ENCODE measurements at places on chromosomes 4 and X.
A peak's percentile ranks its signal among the peaks of the same experiment; 100 is the strongest.

GRCh38 chr4:165133150-165133549 lies 20.5 kb upstream of the TMEM192 start:
- no peaks in the 10 kb centered on the region for H3K36me3 ChIP-seq
- H3K27ac ChIP-seq: no peak overlapping the region
- DNase-seq: no peak
- H3K4me3 ChIP-seq: no peak overlapping the region
- no peaks in the 10 kb centered on the region for H3K27me3 ChIP-seq
- H3K4me1 ChIP-seq: peaks cover 11% of the 10 kb centered on the region

DNA sequence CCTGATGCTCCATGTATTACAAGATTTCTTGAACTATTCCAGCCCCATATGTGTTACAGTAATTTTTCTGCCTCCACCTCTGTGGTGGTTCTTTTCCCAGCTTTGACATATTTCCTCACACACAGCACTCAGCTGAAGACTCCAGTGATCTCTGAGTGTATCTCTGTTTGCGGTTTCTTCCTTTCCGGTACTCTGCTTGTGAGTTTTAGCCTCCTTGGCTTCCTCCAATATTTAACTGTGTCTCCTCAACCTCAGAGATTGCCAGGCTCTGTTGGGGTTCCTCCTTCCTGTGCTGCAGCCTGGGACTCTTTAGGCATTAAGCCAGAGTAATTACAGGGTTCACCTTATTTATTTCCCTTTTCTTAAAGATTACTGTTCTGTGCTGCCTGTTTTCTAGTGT lies 73.2 kb downstream of the NFKB1 start:
- H3K36me3 ChIP-seq: peaks cover 6% of the 10 kb centered on the region
- no peak overlapping the region for H3K4me3 ChIP-seq

- DNase-seq: no peak
- no peaks in the 10 kb centered on the region for H3K36me3 ChIP-seq
- H3K27ac ChIP-seq: no peak overlapping the region
- H3K27me3 ChIP-seq: no peaks in the 10 kb centered on the region
- H3K4me1 ChIP-seq: no peaks in the 10 kb centered on the region
Measured at GRCh38 chrX:97401586-97402136, 518.0 kb downstream of the RPA4 start.

DNA sequence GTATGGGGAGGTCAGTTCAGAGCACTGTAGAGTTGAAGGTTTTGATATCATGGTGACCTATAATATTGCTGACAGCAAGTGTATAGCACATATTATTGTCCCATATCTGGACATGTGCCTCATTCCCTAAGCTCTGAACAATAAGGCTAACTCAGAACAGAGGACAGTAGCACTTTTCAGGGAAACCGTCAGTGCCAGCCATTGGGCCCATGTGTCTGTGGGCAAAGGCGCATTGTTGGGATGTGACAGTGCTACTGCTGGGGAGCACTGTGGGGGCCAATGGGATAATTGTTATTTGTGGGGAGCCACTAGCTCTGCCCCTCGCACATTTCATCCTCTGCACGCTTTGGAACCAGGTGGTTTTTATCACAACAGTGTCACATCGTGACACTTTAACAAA lies 136.2 kb downstream of the ELOVL6 start:
- H3K27ac ChIP-seq: no peak overlapping the region
- H3K36me3 ChIP-seq: no peaks in the 10 kb centered on the region
- no peak for DNase-seq
- H3K4me1 ChIP-seq: peaks cover 8% of the 10 kb centered on the region
- H3K4me3 ChIP-seq: no peak overlapping the region
- no peaks in the 10 kb centered on the region for H3K27me3 ChIP-seq

DNA sequence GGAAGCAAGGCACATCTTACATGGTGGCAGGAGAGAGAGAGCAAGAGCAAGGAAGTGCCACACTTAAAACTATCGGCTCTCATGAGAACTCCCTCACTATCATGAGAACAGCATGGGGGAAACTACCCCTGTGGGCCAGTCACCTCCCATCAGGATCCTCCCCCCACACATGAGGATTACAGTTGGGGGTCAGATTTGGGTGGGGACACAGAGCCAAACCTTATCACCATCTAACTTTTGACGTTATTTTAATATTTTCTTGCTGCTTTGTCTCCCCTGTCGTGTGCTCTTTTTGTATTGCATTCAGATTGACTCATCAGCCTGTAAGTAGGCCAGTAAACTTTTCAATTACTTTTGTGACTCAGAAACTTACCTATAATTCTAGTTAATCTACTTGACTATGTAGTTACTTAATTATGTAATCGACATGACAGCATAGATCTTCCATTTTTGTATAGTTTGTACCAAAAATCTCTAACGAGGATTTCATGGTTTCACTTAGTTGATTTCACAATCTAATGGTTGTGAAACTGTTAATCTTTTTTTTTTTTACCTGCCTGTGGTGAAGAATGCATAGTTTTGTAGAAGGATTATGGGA lies 18.3 kb downstream of the STIM2 start:
- DNase-seq: no peak
- H3K36me3 ChIP-seq: no peaks in the 10 kb centered on the region
- H3K27me3 ChIP-seq: no peaks in the 10 kb centered on the region
- peak overlapping the region; percentile 59 for H3K27ac ChIP-seq

DNA sequence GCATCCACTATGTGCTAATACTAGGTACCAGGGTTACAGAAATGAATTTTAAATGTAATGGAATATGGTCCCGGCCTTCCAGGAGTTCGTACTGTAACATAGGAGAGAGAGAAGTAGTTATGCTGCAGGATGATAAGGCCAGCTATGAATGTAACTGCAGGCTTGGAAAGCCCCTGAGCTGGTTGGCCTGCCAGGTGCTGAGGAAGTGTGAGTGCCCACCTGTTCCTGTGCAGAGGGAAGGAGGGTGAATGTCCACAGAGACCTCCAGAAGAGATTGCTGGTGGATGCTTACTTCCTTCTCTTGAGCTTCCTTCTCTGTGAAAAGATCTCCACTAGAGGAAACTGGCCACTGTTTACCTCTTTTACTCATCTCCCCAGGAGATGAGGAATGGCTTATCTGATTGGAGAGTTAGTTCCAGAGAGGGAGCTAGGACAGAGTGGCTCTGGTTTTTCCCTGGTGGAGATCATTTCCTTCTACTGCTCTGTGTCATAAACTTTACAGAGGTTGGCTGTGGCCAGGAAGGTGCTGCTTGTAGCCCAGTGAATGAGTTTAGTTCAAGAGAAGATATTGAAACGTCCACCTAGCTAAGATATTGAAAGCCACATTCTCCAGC lies 114.0 kb upstream of the LNX1 start:
- H3K36me3 ChIP-seq: no peaks in the 10 kb centered on the region
- no peaks in the 10 kb centered on the region for H3K27me3 ChIP-seq
- no peak for DNase-seq
- H3K27ac ChIP-seq: no peak overlapping the region
- H3K4me1 ChIP-seq: peaks cover 4% of the 10 kb centered on the region

- DNase-seq: no peak
- no peaks in the 10 kb centered on the region for H3K4me1 ChIP-seq
- H3K36me3 ChIP-seq: no peaks in the 10 kb centered on the region
- no peak overlapping the region for H3K27ac ChIP-seq
Measured at GRCh38 chr4:109574443-109574850, 14.4 kb downstream of the MCUB start.

DNA sequence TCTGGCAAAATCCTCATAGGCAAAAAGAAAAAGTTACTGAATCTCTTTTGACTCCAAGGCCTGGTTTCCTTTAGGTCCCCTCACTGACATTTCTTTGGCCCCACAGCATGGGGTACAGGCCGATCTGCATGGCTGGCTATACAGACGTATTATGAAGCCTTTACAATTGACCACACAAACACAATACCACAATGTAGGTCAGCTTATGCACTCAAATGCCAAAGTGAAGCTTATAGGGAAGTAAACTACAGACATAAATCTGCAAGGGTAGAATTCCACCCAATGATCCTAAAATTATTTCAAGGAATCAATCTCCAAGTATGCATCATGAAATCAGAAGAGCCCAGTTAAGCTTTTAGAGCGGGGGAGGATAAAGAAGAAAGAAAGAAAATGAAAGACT lies 20.7 kb downstream of the STX18 start:
- no peak overlapping the region for H3K4me3 ChIP-seq
- H3K27ac ChIP-seq: no peak overlapping the region
- no peaks in the 10 kb centered on the region for H3K36me3 ChIP-seq
- H3K27me3 ChIP-seq: no peaks in the 10 kb centered on the region
- peaks cover 3% of the 10 kb centered on the region for H3K4me1 ChIP-seq
- no peak for DNase-seq

DNA sequence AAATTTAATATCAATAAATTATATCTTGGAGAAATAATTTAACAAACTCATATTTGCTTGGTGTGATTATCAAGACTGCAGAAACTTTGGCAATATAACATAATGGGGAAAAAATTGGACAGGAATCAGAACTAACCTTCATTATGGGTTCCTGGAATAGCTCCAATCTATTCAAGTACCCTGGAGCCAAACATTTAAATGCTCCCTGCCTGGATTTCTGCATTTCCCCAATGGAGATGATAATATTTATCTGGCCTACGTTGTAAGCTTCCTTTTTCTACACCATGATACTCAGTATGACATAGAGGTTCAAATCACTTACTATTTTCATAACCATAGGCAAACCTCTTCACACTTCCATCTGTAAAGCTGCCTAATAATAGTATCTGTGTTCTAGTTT lies 326.8 kb downstream of the TRIML1 start:
- H3K36me3 ChIP-seq: no peaks in the 10 kb centered on the region
- no peak for DNase-seq
- H3K27me3 ChIP-seq: no peaks in the 10 kb centered on the region
- H3K27ac ChIP-seq: no peak overlapping the region

- H3K27me3 ChIP-seq: no peaks in the 10 kb centered on the region
- no peaks in the 10 kb centered on the region for H3K4me1 ChIP-seq
- H3K27ac ChIP-seq: no peak overlapping the region
- no peaks in the 10 kb centered on the region for H3K36me3 ChIP-seq
Measured at GRCh38 chr4:126798214-126798613, 834.5 kb upstream of the INTU start.

DNA sequence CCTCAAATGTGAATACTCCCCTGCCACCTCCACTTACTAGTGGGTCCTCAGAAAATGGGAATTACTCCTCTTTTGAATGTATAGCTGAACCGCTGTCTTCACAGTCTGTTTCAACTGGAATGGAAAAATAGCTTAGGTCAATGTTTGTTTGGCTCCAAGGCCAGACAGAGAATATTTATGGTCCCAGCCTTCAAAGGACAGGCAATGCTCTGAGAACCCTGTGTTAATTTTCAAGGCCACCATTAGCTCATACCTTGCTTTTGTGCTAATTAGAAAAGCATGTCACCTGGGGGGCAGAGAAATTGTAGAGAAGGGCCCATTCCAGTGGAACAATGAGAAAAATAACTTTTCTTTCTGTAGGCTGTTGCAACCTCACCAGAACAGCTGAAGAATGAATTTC lies 4.6 kb upstream of the MORF4L2 start:
- H3K4me3 ChIP-seq: no peak overlapping the region
- DNase-seq: no peak
- no peak overlapping the region for H3K27ac ChIP-seq
- no peaks in the 10 kb centered on the region for H3K27me3 ChIP-seq
- no peaks in the 10 kb centered on the region for H3K4me1 ChIP-seq

DNA sequence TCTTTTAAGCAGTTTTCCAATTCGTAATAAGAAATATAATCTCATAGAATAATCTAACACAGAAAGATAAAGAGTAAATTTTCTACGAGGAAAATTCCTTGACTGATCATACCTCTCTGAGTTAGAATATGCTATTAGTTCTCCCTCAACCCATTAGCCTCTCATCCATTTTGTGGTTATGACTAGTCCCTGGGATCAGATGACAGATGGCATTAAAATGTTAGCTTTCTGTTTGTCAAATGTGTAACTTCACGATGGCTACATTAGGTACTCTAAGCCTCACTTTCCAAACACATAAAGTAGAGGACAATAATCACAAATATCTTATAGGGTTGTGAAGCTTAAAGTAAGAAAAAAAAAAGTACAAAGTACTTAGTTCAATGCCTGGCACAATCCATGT lies 112.2 kb downstream of the ZAR1 start:
- H3K4me3 ChIP-seq: no peak overlapping the region
- no peak overlapping the region for H3K27ac ChIP-seq
- no peaks in the 10 kb centered on the region for H3K27me3 ChIP-seq

DNA sequence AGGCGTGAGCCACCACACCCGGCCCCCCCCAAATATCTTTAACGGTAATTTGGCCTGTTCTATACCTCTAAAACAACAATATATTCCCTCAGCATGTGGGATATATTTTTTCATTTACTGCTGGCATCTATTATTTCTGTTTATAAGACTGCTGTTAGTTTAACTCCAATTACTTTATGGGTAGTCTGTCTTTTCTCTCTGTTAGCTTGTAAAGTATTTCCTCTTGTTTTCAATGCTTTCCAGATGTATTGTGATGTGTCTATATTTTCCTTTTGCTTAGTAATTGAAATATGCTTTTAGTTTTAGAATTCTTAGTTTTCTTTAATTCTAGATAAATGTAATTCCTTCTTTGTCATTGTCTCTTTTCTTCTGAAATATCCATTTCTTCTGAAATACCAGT lies 445.8 kb downstream of the ANKRD50 start:
- H3K27me3 ChIP-seq: no peaks in the 10 kb centered on the region
- H3K4me1 ChIP-seq: no peaks in the 10 kb centered on the region
- H3K36me3 ChIP-seq: no peaks in the 10 kb centered on the region

GRCh38 chr4:152540293-152540674 lies 4.4 kb upstream of the FBXW7 start:
- H3K27ac ChIP-seq: no peak overlapping the region
- H3K4me1 ChIP-seq: peaks cover 9% of the 10 kb centered on the region
- no peak for DNase-seq
- peaks cover 1% of the 10 kb centered on the region for H3K36me3 ChIP-seq
- H3K4me3 ChIP-seq: no peak overlapping the region
- no peaks in the 10 kb centered on the region for H3K27me3 ChIP-seq

DNA sequence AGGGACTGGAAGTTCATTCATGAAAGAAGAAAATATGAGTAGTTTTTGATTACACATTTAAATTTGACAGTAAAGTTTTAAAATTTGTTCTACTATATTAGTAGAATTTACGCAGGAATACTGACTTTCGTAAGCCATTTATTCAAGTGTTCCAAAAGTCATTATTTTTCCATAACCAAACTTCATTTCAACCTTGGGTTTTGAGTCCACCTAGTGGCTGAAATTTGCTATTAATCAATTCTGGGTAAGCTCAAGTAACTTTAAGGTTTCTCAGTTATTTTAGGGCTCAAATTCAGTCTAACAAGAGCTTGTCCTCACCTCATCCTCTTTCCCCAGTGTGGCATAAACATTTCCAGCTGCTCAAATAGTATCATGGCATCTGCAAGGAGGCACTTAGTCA lies 175.4 kb downstream of the SH3BGRL start:
- H3K4me3 ChIP-seq: no peak overlapping the region
- no peak overlapping the region for H3K27ac ChIP-seq
- H3K4me1 ChIP-seq: no peaks in the 10 kb centered on the region
- H3K27me3 ChIP-seq: no peaks in the 10 kb centered on the region
- H3K36me3 ChIP-seq: no peaks in the 10 kb centered on the region
- no peak for DNase-seq

DNA sequence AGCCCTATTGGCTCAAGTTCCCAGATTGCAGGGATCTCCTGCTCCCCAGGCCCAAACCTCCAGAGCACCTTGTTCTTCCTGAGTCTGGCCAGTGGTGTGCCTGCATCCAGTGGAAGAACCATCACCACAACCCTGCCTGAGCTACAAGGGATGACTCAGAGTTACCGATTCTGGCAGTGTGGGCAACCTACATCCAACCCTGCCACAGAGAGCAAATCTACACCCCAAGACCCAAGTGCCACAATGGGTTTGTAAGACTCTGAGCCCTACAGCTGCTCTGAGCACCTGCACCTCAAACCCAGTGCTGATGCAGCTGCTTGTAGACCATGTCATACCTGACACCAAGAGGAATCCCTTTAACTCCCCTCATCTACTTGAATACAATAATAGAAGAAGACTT lies 110.0 kb downstream of the SOWAHB start:
- H3K4me3 ChIP-seq: no peak overlapping the region
- H3K36me3 ChIP-seq: no peaks in the 10 kb centered on the region
- DNase-seq: no peak
- H3K4me1 ChIP-seq: no peaks in the 10 kb centered on the region
- no peak overlapping the region for H3K27ac ChIP-seq
